ENCODE measurements at places on chromosomes 13 and 19.

- DNase-seq: no peak
Measured at GRCh38 chr13:28333204-28333881, 161.6 kb downstream of the FLT1 start.

DNA sequence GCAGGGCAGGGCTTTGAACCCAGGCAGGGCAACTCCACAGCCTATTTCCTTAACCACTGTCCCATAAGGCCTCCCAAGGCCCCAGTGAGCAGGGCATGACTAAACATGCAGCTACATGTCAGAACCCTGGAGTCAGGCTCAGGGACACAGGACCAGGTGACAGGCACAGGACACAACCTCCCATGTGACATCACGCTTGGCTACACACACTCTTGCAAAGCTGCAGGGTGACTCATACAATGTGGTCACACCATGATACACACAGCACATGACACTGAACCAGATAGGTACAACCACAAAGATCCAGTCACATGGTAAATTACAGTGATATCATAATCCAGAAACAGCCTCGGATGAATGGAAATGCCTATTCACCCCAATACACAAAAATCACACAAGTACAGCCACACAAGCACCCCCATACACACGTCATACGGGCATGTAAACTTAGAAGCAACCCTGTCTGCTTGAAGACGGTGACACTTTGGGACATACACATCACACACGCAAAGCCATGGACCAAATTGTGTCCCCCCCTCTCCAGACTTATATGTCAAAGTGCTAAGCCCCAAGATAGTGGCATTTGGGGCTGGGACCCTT is 14.5 kb downstream of the KLK4 start:
- DNase-seq: peak; percentile 5

GRCh38 chr13:98327371-98328270 is 150.6 kb upstream of the RNF113B start:
- no peak for DNase-seq

- DNase-seq: no peak
Measured at GRCh38 chr19:39778763-39779162, at the start of gene LEUTX. LEUTX (plus strand) TSS chr19:39778854; CDS start chr19:39778921, 67 bp downstream.

GRCh38 chr19:3210347-3211017 is 14.0 kb upstream of the CELF5 start:
- DNase-seq: peak; percentile 61

DNA sequence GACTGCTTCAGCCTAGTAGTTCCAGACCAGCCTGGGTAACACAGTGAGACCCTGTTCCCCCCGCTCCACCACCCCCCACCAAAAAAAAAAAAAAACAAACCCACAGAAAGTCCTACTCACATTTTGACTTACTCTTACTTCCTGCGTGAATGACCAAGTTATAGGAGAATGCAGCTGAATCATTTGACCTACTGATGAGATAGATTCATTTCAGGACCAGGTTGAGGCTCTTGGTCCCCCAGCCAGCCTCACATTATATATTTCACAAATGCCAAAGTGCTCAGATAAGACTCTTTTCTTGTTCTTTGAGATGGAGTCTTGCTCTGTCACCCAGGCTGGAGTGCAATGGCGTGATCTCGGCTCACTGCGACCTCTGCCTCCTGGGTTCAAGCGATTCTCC is 70.2 kb downstream of the KLF5 start:
- no peak for DNase-seq

- no peak for DNase-seq
Measured at GRCh38 chr13:91630946-91631345, 232.5 kb downstream of the GPC5 start.

DNA sequence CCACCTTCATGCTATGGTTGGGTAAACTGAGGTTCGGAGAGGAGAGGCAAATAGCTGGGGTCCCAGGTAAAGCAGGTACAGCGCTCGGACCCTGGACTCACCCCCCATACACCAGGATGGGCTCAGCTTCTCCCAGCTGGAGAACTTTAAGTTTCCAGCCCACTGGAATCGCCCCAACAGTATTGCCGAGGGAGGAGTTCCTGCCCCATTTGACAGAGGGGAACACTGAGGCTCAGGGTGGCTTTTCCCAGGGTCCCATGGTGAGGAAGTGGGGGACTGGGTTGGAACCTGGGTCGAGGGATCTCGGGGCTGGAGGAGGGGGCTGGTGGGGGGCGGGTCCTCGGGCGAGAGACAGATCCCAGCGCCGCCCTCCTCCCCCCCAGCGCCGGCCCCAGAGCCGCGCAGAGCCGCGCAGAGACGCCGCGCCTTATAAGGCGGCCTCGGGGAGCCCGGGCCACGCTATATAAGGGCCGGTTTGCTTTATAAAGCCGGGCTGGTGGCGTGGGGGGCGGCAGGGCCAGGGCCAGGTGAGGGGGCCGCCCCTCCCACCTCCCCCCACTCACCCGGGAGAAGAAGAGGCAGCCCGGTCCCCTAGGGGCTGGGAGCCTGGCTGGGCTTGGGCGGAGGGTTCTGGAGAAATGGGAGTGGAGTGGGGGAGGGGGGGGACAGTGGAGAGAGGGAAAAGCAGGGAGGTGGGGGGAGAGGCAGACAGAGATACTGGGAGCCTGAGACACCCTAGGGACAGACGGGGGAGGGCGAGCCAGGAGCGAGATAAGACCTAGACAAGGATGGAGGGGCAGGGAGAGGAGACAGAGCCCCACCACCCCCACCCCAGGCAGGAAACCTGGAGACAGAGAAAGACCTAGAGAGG is 1.1 kb downstream of the CNN1 start:
- DNase-seq: no peak

DNA sequence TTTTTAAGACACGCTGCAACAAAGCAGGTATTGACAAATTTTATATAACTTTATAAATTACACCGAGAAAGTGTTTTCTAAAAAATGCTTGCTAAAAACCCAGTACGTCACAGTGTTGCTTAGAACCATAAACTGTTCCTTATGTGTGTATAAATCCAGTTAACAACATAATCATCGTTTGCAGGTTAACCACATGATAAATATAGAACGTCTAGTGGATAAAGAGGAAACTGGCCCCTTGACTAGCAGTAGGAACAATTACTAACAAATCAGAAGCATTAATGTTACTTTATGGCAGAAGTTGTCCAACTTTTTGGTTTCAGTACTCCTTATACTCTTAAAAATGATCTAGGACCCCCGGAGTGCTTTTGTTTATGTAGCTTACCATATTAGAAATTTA is 1.2 kb downstream of the BRCA2 start:
- DNase-seq: no peak

- peak; percentile 26 for DNase-seq
Measured at GRCh38 chr13:77918391-77919245, at the start of gene EDNRB. EDNRB (minus strand) TSS chr13:77918831; CDS start chr13:77918573, 258 bp downstream.

- DNase-seq: no peak
Measured at GRCh38 chr13:79646880-79647279, 165.9 kb downstream of the NDFIP2 start.

DNA sequence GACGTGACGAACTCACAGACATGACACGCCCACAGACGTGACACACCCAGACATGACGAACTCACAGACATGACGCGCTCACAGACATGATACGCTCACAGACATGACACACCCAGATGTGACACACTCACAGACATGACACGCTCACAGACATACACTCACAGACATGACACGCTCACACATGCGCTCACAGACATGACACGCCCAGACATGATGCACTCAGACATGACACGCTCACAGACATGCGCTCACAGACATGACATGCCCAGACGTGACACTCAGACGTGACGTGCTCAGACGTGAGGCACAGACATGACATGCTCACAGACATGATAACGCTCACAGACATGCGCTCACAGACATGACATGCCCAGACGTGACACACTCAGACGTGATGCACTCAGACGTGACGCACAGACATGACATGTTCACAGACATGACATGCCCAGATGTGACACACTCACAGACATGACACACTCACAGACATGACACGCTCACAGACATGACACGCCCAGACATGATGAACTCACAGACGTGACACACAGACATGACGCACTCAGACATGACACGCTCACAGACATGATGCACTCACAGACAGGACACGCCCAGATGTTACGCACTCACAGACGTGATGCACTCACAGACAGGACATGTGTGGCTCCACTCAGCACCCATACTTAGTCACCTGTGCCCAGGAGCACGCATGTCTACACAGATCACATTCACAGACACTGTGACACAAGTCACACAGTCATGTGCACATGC is 8.1 kb downstream of the ERFL start:
- no peak for DNase-seq

DNA sequence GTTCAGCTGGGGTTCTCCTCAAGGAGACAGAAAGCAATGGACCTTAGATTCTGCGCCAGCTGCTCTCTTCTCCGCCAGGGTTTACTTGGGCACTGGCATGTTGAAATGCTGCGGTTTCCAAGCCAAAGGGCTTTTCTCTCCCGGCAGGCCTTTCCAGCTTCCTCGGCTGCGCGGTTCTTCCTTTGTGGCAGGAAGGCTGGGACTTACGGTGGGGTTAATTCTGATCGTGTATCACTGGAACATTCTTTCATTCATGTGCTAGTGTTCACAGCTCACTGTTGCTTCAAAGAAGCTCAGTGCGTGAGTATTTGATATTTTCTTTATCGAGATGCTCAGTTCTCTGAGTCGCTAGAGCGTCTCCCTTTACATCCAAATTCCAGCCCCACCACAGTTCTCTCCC is 723.2 kb downstream of the UQCRFS1 start:
- DNase-seq: no peak

DNA sequence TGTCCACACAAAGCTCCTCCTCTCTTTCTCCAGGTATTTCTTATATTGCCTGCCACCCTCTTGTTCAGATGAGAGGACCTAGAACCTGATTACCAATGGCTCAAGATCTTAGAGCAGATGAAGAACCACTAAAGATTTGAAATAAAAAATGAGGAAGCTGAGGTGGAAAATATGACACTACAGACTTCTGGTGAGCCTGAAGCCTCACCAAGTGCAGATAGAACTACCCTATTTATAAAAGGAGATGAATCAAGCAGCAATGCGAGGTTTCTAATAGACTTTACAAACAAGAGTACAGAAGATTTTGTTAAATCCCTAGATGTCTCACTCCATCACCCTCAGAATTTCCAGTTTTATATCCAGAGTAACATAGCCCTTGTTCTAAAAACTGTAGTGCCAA is 345.8 kb downstream of the TBC1D4 start:
- no peak for DNase-seq

DNA sequence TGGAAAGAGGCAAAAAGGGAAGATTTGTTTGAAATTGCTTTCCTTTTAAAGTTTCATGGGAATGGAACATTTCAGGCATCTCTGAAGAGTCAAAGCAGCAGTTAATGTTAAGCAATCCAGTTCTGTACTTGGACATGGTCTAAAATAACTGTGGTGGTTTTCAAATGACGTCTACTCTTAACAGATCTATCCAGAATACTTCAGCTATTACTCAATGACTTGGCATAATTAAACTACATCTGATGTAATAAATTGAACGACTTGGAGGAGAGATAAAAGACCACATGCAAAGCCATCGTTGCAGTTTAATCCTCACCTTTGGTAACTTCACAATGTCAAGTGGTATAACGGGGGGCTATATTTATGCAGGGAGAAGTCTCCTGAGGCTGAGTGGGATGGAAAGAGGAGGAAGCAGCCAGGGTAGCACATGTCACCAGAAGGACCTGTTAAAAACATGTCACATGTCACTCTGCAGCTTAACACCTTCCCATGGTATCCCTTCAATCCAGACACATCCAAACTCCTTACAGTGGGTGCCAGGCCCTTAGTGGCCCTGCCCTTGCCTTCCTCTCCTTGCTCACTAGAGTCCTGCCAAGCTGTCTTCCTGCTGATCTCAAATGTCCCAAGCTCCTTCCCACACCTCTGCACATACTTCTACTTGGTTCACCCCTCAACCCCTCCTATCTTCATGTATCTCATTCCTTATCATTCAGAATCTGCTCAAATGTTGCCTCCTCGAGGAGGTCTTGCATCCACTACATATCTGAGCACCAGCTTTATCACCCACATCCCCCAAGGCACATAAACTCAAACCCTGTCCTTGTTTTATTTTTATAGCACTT is 327.8 kb downstream of the SUCLA2 start:
- DNase-seq: no peak

GRCh38 chr13:59879281-59879680 is 284.4 kb downstream of the DIAPH3 start:
- no peak for DNase-seq

DNA sequence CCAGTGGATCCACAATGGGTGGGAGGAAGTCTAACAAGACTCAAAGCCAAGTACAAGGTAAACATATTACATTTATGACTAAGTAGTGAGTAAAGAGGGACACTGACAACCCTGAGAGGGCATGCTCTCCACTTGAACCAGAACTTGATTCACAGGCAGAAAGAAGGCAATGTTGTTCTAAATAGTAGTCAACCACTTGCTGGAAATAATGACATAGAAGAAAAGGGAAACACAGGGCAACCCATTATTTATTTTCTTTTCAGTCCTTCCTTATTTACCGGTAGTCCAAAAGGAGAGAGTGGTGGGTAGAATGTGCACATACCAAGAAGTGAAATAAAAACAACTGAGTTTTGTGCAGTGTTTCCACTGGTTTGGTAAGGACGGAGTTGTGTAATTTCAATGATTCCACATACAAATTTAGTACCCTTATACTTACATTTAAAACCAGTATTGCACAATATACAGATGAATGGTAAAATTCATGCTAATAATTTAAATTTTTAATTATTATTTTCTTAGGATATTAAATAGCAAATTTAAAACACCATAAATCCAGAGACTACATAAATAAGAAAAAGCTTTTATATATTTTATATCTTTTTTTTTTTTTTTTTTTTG is 65.9 kb downstream of the ENOX1 start:
- no peak for DNase-seq

- DNase-seq: peak; percentile 73
Measured at GRCh38 chr13:112722433-112723263, 32.8 kb downstream of the ATP11A start.

- no peak for DNase-seq
Measured at GRCh38 chr13:83008212-83008929, 873.9 kb downstream of the SLITRK1 start.

GRCh38 chr19:11377237-11377636 is 2.8 kb downstream of the SWSAP1 start:
- DNase-seq: peak; percentile 46

DNA sequence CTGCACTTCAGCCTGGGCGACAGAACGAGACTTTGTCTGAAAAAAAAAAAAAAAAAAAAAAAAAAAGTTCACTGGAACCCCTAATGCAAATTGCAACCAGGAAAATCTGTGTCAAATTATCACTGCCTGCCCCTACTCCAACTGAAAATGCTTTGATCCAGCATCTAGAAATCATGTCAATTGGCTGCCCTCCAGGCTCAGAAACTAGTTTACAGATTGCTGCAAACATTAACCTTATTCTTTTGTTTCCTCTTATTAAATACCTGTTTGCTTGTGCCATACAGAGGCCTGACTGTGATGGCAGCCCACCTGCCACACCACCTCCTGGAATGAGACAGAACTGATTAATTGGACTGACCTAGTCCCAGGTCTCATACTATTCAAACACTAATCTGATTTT is 18.6 kb upstream of the AKT2 start:
- no peak for DNase-seq
